CD14-positive monocyte (primary cell): ENCODE measurements at places on chromosomes 4 and X.
A peak's percentile ranks its signal among the peaks of the same experiment; 100 is the strongest.

DNA sequence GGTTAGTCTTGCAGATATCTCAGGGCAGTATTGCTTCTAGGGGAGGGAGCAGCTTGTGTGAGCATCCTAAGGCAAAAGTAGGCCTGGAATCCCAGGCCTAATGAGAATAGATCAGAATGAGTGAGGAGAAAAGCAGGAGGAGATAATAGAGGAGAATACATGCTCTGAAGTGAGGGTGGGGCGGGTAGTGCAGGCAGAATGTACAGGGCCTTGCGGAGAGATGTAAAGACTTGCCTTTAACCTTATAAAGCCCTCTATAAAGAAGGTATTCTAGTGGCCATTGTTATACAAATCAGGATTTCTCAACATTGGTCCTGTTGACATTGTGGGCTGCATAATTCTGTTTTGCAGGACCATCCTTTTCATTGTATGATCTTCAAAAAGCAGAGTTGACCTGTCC is 855.3 kb downstream of the PCDH7 start:
- no peak for DNase-seq

DNA sequence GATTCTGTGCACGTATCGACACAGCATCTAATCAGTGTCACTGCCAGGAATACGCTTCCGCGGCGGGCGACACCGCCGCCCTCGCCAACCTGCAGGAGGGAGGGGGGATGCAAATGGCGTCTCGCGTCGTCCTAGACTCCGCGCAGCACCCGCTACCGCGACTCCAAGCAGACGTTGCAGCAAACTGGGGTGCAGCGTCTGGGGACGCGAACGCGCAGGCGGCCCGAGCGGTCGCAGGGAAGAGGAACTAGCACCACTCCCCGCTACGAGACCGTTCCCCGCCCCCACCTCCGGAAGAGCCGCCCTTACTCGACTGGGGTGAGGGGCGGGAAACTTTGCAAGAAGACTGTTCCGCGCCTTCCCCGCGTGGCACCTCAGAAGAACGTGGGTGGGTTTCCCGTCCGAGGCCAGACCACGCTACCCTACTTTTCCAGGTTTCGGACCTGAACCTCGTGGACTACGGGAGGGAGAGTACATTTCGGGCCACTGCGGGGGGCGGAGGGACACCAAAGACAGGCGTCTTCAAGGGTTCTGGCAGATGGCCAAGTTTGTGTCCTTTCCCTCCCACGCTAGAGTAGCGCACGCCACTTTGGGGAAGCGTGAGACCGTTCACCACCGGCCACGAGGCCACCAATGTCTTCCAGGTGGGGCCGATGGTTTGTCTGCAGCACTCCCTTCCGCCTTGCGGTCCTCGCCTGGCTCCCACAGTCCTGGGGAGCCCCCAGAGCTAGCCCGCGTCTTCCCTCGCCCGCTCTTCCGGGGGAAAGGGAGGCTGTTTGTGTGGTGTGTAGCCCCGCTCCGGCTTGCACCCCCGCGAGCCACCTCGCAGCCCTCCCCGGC is 78.0 kb upstream of the BCOR start:
- DNase-seq, result peak; percentile 83

DNA sequence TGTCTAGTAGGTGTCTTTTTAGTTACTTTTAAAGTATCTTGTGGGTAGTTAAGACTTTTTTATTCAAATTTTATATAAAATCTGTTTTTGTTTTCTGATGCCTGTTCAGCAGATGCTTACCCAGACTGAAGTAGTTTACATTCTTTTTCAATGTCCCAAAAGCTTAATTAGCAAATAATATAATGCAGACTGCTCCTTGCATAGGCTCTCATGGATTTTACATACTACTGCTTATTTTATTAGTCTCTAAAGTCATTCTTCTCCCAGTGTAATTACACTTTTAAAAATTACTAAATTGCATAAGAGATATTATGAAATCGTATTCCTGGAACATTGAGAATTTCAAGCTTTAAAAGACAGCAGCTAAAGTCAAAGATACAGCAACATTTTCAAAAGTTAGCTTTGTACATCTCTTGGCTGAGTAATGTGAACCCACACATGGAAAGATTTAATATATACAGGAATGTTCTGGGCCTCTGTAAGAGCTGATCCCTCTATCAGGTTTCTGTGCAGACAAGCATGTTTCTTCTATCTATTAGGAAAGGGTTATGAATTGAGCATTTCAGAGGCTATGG is 148.4 kb upstream of the SPRY1 start:
- no peak for DNase-seq

- DNase-seq, result no peak
Measured at GRCh38 chr4:144531841-144532240, 114.1 kb upstream of the HHIP start.

DNA sequence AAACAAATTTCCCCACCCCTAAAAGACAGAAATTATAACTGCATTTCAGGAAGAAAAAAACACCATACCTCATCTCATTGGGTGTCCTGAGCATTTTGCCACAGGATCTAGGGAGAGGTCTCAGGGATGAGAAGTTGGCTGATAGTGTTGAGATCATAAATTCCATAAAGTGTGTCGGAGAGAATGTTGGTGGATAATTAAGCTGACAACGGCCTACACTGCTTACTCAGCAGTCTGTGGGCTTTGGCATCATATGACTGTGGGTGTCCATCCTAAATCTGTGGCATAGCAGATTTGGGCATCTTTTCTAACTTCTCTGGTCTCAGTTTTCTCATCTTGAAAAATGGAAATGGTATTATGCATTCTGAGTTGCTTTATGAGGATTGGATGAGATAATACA is 12.3 kb downstream of the CENPVL3 start:
- no peak for DNase-seq

DNA sequence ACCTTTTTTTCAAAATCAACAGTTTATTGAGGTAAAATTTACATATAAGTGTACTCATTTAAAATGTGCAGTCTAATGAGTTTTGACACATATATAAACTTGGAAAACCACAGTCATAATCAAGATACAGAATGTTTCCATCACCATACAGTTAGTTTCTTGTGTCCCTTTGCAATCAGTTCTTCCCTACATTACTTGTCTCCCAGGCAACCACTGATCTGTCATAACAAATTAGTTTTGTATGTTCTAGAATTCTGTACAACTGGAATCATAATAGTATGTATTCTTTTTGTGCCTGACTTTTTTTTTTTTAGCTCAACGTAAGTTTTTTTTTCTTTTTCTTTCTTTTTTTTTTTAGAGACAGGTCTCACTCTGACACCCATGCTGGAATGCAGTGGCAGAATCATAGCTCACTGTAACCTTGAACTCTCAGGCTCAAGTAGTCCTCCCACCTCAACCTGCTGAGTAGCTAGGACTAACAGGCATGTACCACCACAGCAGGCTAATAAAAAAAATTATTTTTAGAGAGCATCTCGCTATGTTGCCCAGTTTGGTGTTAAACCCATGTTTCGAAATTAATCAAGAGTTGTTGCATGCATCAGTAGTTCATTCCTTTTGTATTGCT is 26.9 kb downstream of the ARFIP1 start:
- DNase-seq, result no peak

- DNase-seq, result no peak
Measured at GRCh38 chr4:53595204-53595603, 3.9 kb upstream of the LNX1 start.

GRCh38 chr4:93994175-93994994 is 165.8 kb downstream of the ATOH1 start:
- no peak for DNase-seq

DNA sequence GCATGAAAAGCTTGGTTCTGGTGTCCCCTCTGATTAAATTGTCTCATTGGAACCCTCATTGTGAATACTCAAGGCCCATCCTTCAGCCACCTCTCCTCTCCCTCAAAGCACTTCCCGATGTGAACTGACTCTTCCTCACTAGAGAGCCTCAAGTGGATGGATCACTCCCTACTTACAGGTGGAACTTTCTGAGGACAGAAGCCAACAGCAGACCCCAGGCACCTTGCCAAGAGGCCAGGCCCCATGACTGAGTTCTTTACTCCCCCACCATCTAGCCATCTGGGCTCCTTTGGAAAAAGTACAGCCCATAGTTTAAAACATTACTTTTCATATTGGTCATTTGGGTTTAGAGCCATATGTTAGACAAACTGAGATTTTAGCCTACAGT is 224.1 kb downstream of the SHROOM3 start:
- DNase-seq, result no peak

GRCh38 chr4:72067051-72067450 is 35.3 kb downstream of the NPFFR2 start:
- no peak for DNase-seq

DNA sequence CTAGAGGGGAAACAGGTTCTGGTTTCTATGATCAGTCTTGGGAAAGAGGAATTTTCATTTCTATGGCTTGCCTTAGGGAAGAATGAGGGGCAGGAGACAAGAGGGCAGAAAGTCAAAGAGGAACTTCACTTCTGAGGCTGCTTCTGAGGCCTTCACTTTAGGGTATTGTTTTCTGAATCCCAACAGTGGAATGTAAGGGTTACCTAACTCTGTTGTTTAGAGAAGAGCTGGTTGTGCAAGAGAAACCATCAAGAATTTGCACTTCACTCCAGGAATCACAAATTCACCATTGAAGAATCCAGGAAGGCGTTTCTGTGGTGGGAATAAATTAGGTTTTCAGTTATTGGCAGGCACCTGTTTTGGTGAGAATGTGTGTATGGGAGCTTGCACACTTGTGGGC is 126.7 kb upstream of the AMOT start:
- no peak for DNase-seq

GRCh38 chr4:165532976-165533375 is 154.2 kb downstream of the CPE start:
- no peak for DNase-seq

GRCh38 chr4:176540814-176541213 is 221.0 kb downstream of the SPCS3 start:
- DNase-seq, result no peak

GRCh38 chr4:52010986-52011385 is 9.2 kb downstream of the LRRC66 start:
- DNase-seq, result no peak

DNA sequence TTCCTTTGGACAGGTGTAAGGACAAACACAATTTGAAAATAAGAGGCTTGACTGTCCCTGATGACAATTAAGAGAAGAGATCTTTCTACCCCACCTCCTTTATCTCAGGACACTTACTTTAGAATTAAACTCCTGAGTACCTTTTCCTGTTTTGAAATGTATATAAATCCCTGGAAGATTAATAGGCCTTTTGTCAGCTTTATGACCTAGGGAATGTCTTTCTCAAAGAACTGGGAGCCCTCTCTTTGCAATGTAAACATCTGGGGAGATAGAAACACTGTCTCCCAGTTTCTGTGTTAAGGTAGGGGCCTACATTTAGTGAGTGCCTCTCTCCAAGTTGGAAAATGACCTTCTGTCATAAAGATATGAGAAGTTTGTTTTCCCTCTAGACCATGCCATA is 31.7 kb downstream of the AGA start:
- DNase-seq, result no peak

GRCh38 chrX:68894142-68894512 is 65.3 kb downstream of the EFNB1 start:
- DNase-seq, result no peak

GRCh38 chr4:32172761-32173160 is 1452.6 kb downstream of the PCDH7 start:
- DNase-seq, result no peak

GRCh38 chr4:126955292-126956183 is 677.2 kb upstream of the INTU start:
- no peak for DNase-seq

GRCh38 chr4:56181140-56181953 is 205.9 kb downstream of the AASDH start:
- DNase-seq, result no peak

DNA sequence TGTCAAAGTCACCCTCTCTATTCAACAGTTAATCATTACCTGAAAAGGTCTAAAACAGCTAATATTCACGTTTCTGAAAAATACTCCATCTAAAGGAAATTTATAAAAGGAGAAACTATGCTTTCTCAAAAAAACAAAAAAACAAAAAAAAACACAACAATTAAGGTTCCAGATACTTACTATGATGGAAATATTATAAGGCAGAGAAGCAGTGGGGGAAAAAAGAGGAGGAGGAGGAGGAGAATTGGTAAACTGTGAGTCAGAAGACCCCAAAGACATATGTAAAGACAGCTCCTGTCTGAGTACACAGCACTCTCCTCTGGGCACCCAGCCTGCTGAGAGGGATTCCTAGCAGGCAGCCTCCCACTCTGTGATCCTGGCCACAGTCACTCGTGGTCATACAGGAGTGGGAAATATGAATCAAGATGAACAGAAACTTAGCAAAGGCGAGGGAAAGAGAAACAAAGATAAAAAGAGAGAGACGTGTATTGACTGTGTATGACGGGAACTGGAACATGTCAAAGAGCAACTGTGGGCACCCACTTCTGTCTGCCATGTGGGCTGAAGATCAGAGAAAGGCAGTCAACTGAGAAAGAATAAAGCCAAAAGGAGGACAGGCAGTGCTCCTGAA is 12.5 kb downstream of the KLHL15 start:
- DNase-seq, result no peak

DNA sequence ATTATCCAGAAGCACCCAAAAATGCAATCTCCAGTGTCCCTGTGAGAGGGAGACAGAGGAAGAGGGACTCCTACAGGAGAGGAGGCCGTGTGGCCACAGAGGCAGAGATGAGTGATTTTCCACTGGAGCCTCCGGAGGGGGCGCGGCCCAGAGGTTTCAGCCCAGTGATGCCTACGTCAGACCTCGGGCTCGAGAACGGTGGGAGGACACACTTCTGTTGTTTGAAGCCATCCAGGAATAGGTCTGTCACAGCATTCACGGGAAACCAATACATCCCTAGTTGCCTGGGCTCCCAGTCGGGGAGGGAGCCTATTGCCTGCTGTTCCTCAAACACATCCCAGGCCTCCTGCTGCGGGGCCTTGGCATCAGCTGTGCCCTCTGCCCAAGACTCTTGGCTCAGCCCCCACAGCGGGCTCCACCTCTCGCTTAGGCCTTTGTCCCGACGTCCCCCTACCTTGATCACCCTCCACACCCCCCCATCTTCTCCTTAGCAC is 39.2 kb upstream of the HMX1 start:
- no peak for DNase-seq

DNA sequence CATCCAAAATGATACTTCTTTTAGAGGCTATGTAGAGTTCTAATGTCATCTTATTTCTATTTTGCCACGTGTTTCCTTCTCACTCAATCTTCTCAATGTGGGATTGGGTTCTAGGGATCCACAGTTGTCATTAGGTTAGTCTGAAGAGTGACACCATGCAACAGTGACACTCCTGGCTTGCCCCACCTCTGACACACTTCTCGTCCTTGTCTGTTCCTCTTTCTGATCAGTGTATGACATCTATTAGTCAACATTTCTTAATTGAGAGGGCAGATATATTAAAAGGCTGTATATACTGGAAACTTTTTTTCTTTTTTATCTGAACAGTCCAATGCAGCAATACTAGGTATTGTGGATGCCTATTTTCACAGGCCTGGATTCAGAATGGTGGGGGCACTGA is 67.6 kb upstream of the GYPA start:
- no peak for DNase-seq
